ENCODE measurements at places on chromosomes 16 and 17.

DNA sequence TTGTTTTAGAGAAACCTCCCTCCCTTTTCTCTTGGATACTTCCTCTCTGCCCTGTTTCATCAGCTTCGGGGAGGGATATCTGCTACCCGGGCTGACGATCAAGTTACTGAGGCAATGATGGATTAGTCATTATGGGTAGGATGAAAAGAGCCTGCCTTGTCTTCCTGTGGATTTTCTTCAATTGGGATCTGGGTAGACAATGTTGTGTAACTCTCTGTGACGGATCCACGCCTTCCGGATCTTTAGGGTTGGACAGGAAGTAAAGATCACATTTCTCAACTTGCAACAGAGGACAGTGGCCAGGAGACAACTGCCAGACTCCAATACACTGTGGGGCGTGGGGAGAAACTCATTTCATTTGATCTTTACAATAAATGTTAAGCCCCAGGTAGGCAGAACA lies 11.3 kb upstream of the CHST6 start:
- DNase-seq, result peak; percentile 66

GRCh38 chr16:85759631-85760419 lies 8.9 kb upstream of the C16orf74 start:
- peak; percentile 30 for DNase-seq

DNA sequence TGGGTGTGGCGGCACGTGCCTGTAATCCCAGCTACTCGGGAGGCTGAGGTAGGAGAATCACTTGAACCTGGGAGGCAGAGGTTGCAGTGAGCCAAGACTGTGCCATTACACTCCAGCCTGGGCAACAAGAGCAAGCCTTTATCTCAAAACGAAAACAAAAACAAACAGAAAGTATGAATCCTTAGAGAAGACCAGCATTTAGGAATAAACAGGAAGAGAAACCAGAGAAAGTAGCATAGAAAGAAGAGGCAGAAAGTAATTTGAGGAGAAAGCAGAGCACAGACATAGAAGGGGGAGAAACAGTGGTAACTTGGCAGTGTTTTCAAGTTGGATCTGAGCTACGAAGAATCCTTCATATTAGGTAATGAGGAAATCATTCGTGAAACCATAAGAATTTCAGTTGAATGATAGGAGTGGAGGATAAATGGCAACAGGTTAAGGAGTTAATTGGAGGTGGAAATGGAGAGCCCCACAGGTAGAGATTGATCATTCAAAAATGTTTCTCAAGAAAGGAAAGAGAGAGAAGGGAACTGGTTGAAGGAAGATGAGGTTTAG lies 9.7 kb upstream of the CCL2 start:
- no peak for DNase-seq

- DNase-seq, result no peak
Observed at GRCh38 chr16:29674188-29674587, 4.8 kb upstream of the QPRT start.

DNA sequence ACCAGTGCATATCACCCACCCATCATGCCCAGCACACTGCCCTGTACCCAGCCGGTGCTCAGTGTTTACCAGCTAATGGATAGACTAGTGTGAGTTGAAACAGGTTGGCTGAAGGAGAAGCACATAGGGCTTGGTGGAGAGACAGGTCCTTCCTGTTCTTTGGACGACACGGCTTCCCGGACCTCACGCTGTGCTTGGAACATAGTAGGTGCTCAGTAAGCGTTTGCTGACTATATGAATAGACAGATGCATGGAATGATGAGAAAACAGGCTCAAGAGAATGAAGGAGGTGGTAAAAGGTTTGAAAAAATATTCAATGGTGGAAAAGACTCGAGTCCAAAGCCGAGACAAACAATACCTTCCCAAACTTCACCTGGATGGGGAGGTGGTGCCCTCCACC lies 6.8 kb upstream of the FADS6 start:
- DNase-seq, result no peak

- DNase-seq, result no peak
Observed at GRCh38 chr17:20896153-20896649, 146.6 kb downstream of the USP22 start.

GRCh38 chr16:50469744-50470321 lies 78.4 kb upstream of the NKD1 start:
- DNase-seq, result peak; percentile 88

DNA sequence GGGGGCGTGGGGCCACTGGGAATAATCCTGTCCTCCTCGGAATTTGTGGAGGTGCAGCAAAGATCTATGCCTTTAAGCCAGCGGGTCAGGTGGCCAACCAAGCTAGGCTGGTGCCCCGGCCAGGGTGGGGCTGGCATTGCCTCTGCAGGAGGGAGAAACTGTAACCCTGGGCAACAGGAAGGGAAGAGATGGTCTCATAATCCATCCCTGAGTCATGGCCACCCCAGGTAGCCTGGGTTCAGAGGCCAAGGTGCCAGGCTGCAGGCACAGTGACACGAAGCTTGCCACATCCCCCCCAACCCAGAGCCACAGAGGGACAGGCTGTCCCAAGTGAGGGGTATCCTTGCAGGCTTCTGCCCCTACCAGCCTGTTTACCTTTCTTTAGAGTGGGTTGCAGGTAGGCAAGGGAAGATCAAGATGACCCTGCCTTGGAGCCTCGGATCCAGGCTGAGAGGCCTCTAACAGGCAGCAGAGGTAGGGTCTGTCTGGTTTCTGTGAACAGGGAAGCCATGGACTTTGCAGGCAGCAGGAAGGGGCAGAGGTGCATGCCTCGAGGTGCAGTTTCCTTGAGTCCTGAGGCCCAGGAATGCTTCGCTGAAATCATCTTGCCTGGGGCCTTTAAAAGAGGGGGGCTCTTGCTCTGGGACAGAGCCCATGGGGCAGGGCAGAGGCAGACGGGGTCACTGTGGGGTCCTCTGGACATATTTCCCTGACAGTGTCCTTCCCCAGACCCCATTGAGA lies 4.0 kb downstream of the LASP1 start:
- DNase-seq, result no peak

- no peak for DNase-seq
Observed at GRCh38 chr16:23367988-23368387, 65.9 kb downstream of the SCNN1B start.

DNA sequence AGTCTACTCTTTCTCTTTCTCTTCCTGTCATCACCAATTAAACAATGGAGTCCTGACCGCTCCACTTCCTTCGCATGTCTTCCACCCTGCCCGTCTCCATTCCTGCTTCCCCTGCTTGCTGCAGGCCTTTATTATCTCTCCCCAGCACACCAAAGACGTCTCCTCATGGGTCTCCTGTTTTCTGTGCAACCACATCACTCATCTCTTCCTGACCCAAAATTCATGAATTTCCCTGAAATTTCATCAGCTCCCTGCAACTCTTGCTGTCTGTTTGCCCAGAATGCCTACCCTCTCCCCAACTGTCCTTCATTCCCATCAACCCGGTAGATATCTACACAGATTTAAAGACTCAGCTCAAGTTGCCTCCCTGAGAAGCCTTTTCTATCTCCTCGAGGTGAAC lies 76.7 kb upstream of the ALOX12 start:
- no peak for DNase-seq

DNA sequence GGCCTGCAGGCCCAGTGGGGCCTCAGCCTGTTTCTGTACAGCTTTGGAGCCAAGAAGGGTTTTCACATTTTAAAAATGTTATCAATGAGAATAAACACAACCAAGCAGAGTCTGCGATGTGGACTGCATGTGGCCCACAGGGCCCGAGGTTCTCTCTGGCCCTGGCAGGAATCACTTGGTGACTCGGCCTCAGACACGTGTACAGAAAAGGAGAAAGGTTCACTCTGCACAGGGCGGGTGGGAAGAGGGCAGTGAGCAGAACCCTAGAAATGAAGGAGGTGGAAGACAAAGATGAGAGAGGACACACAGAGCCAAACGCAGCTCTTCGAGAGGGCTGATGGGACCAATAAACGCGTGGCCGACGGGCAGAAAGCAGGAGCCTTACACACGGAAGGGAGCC lies 11.6 kb upstream of the ZNF750 start:
- DNase-seq, result no peak

DNA sequence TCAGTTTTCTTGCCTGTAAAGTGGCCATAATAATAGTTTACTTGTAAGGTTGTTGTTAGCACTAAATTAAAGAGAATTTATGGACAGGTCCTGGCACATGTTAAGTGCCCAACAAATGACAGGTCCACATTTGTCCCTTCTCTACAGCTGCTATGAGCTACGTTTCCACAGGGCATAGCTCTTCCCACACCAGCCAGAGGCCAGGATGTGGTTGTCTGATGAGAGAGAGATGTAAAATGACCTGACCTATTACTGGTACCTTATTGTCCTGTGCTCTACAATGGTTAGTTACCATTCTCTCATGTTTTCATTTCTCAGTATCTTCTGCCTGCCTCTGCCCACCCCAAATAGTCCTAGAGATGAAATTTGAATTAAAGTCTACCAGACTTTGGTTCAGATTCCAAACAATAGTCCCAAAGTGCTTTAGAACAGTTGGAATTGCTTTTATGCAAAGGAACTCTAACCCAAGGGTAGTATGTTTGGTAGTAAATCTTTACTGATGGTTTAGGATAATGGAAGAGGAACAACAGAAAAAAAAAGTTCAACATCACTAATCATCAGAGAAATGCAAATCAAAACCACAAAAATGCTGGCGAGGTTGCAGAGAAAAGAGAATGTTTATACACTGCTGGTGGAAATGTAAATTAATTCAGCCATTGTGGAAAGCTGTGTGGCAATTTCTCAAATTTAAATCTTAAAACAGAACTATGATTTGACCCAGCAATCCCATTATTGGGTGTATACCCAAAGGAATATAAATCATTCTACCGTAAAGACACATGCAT lies 57.1 kb upstream of the ANKFN1 start:
- DNase-seq, result no peak

DNA sequence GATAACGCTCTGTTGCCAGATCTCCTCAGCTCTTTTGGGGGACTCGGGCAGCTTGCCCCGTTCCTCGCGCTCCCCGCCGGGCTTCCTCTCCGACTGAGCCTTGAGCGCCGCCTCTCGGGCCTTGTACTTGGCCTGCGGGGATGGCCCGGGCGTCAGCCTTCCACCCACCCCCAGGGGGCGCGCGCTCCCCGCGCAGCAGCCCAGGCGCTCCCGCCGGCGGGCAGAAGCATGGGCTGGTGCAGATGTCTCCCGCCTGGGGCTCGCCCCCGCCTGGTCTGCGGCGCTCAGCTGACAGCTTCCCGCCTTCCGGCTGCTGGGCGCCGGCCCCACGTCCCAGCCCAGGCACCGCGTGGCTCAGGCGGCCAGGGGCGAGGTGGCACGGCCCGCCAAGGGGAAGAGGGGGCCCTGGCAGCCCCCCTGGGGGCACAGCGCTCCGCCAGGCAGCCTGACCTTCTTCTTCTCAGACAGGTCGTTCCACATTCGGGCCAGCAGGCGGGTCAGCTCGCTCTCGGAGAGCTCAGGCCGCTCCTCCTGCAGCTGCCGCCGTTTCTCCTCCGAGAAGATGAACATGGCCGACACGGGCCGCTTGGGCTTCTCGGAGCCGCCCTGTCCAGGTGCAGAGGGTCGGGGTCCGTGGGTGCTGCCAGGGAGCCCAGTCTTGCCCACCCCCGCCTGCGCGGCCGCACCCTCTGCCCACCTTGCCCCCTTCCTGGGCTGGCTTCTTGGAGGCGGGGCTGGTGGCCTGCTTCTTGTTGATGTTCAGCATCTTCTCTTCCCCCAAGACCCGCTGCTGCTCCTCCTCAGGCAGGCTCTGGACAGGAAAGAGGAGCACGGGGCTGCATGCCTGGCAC lies 8.9 kb downstream of the UBTF start:
- DNase-seq, result peak; percentile 85

GRCh38 chr16:4706871-4707270 lies 13.5 kb downstream of the NUDT16L1 start:
- no peak for DNase-seq

- DNase-seq, result no peak
Observed at GRCh38 chr17:43634591-43635125, 27.1 kb downstream of the MEOX1 start.

- DNase-seq, result no peak
Observed at GRCh38 chr17:4180791-4181190, 37.8 kb downstream of the CYB5D2 start.

DNA sequence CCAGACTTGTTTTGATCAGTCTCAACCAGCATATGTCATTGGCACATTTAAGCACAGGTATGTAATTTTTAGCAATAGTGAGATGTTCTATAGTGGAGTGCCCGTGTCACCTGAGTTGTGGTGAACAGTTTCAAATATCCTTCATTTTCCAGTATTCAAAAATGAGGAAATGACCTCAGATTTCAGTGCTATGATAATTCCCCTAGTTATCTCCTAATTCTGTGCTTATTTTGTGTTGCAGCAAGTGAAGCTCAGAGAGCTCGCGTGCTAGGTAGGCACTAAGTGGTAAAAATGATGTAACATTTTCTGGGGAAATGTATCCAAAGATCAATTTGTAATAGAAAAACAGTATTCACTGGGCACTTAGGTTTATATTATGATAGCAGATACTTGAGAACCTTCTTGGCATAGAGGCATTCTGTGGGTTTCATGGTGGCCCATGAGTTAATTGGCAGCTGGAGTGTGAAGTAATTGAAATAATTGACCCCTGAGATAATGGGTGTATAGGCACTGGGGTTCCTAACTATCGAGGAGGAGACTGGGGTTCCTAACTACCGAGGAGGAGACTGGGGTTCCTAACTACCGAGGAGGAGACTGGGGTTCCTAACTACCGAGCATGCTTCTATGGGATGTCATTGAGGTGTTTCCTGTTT lies 159.1 kb downstream of the PRKCA start:
- DNase-seq, result no peak

DNA sequence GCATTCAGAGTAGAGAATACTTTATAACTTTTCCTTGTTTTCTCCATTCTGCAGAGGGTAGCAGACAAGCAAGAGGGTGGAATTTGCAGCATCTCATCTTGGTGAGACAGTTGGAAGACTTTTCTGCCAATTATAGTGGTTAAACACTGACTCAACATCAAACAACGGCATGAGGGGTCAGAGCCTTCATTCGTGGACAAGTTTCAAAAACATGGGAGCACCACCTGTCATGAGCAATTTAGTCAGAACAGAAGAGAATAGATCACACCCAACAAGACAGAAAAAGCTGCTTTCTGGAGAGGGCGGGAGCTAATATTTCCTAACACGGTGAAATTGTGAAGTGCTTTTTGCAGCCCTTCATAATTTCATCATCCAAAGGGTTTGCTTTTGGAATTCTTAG lies 17.9 kb upstream of the ZNF652 start:
- DNase-seq, result no peak

GRCh38 chr16:88533932-88534637 lies 36.1 kb upstream of the ZC3H18 start:
- no peak for DNase-seq

DNA sequence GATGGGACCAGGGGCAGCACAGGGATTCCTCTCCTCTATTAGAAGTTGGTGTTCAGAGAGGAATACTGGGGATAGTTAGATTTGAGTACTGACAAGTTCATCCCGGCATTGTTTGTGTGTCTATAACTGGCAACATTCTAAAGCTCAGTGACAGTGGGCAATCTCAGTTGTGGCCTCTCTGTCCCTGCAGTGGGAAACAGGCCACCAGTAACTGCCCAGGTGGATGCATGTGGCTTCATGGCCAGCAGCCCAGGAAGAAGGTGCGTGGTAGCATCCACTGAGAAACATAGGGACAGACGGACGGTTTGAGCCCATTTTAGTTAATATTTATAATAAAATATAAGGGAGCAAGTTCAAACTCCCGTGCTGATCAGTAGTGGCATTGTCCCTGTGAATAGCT lies 51.5 kb downstream of the B9D1 start:
- DNase-seq, result no peak

- peak; percentile 8 for DNase-seq
Observed at GRCh38 chr17:79338604-79339003, 264.0 kb downstream of the ENGASE start.

- DNase-seq, result no peak
Observed at GRCh38 chr17:50469208-50469605, 527 bp upstream of the CHAD start.

GRCh38 chr16:87491522-87492290 lies 1.1 kb downstream of the ZCCHC14 start:
- peak; percentile 33 for DNase-seq

GRCh38 chr17:29576214-29577000 lies 7.9 kb downstream of the TP53I13 start:
- no peak for DNase-seq
